ENCODE measurements at places on chromosomes 7 and 10. TPM values are rescaled to one million over a fixed set of nuclear protein-coding genes. Genes with fewer than 3 reads are reported as not detected.

Gene SMARCD3
- total RNA-seq = 4.4 TPM

DNA sequence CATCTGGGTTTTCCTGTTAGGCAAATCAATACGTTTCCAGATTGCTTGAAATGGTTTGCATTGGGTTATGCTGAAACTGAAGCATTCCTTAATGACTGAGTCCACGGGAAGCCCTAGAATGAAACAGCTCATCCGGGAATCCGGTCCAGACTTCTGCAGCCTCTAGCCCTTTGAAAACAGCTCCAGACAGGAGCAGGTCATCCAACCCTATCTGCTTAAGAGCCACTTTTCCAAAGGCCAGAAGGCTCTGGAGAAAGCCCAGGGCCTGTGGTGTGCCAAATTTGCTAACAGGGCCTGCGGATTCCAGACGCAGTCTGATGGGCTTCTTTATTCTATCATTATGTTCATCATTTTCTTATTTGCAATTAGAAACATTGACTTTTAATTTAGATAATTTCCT lies 265.4 kb downstream of the SKIDA1 start:
- DNase-seq = no peak
- no peaks in the 10 kb centered on the region for H3K4me1 ChIP-seq
- no peaks in the 10 kb centered on the region for H3K27me3 ChIP-seq
- H3K4me3 ChIP-seq = no peak overlapping the region
- no peaks in the 10 kb centered on the region for H3K36me3 ChIP-seq
- no peak overlapping the region for H3K27ac ChIP-seq

DNA sequence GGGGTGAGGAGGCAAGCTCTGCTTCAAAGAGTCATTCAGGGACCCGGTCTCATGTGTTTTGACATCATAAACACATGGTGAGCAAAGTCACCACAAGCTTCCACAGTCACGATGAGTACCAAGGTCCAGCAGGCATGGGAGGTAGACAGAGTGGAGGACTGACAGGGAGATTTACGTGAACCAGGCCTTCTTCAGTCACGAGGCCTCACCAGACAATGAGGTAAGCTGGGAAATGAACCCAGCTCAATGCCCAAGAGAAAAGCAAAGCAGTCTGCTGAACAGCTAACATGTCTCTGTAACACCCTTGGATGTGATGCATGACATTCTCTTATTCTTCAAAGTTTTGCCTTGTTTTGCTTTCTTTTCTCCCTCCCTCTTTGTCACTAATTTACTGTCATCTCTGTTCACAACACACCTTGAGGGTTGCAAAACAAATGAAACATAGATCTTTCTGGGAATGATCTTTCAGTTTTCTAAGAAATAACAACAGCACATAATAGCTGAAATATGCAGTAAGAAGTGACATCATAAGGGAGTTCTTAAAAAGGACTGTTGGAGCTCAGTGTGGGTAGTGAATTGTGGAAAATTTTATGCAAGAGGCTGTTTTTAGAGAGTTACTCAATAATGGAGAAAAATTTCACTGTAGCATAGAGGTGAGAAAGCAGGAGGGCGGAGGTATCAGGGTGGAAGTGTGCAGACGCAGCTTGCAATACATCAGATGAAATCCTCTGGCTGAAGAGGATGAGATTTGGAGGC lies 9.0 kb downstream of the PPP1R17 start:
- no peaks in the 10 kb centered on the region for H3K4me1 ChIP-seq
- H3K4me3 ChIP-seq = no peak overlapping the region
- H3K27ac ChIP-seq = no peak overlapping the region

- H3K36me3 ChIP-seq = no peaks in the 10 kb centered on the region
- H3K4me3 ChIP-seq = no peak overlapping the region
- DNase-seq = no peak
- H3K27ac ChIP-seq = no peak overlapping the region
- no peaks in the 10 kb centered on the region for H3K4me1 ChIP-seq
Observed at GRCh38 chr7:31407178-31407676, 66.7 kb upstream of the NEUROD6 start.

Measured in activated CD4-positive, alpha-beta memory T cell treated with anti-CD3 and anti-CD28 coated beads for 36 hours (primary cell).